ENCODE measurements at places on chromosomes 3 and 15.

GRCh38 chr3:135232226-135232625 lies 437.2 kb downstream of the EPHB1 start:
- DNase-seq: no peak

- DNase-seq: no peak
Observed at GRCh38 chr15:67862750-67863441, 23.1 kb upstream of the RNU6-1 start.

DNA sequence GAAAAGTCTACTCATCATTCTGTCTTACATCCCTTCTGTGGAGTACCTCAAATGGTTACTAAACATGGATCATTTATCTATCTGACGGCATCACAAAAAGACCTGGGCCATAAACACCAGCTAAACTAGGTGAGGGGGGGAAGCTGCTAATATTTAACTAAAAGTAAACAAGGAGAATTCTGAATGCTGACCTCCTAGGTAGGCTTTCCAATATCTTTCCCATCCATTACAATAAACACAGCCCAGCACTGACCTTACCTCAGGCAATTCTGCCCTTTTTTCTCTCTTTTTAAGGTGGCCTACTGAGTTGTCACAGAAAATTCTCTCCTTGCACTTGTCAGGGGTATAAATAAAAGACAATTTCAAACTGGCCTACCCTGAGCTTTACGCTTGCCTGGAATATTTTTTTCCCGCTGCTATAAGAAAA lies 33.1 kb downstream of the USF3 start:
- no peak for DNase-seq

DNA sequence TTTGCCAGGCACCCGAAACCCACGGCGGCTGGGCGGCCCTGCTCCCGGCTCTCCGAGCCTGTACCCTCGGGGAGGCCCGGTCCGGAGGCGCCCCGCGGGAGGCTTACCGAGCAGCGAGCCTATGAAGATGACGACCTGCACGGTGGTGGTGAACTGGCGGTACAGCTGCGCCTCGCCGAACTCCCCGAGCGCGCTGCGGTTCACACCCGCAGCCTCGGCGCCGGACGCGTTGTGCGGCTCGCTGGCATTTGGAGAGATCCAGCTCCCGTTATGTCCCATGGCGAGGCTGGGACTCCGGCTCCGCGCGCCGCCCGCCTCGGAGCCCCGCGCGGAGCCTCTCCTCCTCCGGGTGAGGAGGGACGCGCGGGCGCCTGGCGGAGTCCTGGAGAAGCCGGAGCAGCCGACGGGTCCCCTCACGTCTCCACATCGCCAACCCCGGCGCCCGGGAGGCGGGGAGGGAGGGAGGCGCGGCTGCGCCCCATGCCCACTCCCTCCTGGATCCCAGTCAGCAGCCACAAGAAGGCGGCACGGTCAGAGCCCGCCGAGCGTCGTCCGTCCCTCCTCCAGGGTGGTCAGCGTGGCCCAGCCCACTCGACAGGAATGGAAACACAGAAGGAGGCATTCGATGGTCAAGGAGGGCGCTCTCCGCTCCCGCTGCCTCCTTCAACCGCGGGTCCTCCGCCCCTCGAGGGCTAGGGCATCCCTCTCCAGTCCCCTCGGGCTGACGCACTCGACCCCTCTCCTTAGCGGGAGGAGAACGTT lies at the start of gene GPR176:
GPR176 (minus strand) TSS at position 519 of the 762 bp plus-strand sequence; CDS start at position 279, 240 bp downstream.
- peak; percentile 86 for DNase-seq

DNA sequence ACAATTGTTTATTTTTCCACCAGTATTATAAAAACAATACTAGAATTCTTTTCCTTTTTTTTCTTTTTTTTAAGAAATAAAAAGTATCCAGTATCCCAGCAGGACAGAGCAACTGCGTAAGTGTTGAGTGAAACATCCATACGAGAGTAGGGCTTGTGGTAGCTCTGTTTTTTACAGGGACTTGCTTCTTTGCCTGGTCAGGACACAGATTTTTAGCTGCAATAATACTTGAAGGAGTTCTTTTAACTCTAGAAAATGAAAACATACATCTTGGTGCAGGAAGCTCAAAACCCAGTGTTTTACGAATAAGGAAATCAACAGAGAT lies 297.7 kb upstream of the NR2E3 start:
- no peak for DNase-seq

DNA sequence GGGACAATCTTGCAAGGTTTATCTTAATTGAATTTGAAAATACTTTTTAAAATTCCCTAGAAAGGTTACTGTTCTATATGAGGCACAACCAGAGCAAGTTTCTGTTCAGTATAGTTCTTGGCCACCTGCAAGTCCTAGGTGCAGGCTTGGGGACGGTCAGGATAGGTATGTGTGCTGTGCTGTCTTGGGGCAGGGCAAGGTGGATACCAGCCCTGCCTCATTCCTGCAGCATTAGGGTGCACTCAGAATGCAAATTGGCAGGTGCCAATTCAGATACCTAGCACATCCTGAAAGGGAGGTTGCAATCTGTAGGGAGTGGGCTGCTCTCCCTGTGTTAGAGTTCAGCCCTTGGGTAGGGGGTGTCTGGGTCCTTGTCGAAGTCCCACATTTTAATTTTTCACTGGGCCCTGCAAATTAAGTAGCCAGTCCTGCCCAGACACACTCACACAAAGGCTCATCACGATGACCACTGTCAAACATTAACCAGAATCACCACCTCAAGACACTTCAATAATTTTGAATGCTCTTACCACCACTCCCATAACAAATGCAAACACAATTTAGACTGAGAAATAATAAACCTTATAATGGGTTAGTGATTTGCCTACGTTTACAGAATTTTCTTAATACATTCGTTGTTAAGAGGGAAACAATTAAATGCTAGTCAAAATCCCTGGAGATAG lies 838.0 kb upstream of the NR2F2 start:
- DNase-seq: no peak

GRCh38 chr3:13236557-13237173 lies 163.4 kb upstream of the IQSEC1 start:
- no peak for DNase-seq

DNA sequence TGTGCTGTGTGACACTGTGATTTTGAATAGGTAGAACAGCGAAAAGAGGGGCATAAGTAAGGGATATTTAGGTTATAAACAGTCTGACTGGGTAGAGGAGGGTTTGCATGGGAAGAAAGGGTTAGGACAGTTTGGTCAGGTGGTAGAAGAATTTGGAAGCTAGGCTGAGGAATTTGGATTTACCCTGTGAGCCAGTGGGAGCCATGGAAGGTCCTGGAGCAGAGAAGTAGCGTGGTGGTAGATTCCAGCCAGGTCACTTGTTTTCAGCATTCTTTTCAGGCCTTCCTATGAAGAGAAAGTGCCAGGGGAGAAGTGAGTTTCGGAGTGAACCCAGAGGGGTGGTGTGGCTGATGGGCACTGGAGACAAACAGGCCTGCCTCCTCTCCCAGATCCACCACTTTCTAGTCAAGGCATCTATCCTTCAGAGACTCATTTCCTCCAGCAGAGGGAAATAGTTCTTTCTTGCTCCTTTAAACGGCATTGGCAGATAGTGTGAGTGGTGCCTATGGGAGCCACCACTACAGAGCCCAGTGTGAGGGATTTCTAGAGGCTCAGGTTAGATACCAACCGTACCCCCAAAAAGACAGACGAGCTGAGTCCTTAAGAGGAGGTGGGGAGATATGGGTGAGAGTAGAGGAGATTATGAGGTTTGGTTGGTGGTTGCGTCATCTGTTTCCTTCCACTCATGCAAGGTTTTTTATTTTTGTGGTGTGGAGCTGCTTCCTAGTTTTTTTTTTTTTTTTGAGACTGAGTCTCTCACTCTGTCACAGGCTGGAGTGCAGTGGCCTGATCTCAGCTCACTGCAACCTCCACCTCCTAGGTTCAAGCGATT lies 21.2 kb downstream of the PXK start:
- DNase-seq: peak; percentile 57

DNA sequence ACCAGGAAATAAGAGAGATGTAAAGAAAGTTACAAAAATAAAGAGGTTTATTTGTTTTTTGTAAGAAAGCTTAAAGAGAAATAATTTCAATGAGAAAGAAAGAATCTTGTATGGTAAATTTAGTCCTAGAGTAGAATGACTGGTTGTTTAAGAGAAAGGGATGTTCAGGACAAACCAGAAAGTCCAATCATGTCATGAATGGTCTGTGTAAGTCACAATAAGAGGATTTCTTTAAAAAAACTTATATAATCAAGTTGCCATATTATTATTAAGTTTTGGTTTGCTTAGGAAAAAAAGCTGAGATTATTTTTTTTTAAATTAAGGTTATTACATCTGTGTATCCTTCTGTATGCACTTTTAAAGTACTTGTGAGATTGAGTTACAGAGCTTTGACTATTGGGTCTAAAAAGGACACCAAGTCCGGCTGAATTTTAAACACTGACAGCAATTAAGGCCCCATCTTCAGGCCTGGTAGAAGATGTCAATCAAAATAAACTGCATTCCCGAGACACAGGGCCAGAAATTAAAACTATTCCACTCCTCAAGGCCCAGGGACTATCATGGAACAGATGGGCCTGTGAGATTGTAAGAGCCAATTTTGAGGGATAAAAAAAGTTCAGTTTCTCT lies 12.2 kb downstream of the ERICH6 start:
- no peak for DNase-seq

- no peak for DNase-seq
Observed at GRCh38 chr15:100867433-100867832, 12.2 kb upstream of the ALDH1A3 start.

DNA sequence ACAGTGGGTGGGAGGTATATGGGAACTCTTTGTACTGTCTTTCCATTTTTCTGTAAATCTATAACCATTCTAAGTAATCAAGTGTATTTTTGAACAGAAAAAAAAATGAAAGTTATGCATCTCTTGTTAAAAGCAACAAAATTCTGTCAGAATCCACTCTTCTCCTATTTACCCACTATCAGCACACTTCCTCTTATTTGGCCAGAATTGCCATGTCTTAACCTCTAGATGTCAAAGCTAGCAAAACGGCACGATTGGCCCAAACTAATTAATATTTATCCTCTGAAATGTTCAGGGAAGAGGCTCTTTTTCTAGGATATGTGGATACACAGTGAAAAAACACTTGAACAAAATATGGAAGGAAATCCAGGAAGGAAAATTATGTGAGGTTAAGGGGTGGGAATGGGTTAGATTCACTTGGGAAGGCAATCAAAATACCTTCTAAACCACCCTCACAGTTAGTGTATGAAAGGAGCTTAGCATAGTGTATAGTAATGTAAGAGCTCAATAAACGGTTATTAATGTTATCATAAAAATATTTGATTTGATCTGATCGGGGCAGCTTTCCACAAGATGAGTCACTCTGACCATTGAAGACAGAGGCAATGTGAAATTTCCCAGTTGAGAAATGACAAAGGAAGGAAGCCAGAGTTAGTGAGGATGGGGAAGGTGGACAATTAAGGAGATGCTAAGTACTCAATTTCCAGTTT lies 20.1 kb upstream of the TGFBR2 start:
- DNase-seq: no peak

- DNase-seq: no peak
Observed at GRCh38 chr15:77818484-77819047, 185.9 kb upstream of the LINGO1 start.

- no peak for DNase-seq
Observed at GRCh38 chr3:102016417-102016816, 167.1 kb downstream of the NFKBIZ start.

DNA sequence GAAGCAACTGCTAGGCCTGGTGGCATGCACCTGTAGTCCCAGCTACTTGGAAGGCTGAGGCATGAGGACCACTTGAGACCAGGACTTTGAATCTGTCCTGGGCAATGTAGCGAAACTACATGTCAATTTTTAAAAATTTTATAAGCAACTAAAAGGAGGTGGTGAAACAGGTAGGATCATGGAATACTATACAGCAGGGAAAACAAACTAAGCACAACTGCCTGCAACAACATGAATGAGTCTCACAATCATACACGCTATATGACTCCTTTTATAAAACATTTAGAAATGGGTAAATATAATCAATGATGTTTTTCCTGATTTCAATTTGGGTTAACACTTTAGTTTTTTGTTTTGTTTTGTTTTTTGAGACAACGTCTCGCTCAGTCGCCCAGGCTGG lies 29.5 kb upstream of the CNBP start:
- no peak for DNase-seq

DNA sequence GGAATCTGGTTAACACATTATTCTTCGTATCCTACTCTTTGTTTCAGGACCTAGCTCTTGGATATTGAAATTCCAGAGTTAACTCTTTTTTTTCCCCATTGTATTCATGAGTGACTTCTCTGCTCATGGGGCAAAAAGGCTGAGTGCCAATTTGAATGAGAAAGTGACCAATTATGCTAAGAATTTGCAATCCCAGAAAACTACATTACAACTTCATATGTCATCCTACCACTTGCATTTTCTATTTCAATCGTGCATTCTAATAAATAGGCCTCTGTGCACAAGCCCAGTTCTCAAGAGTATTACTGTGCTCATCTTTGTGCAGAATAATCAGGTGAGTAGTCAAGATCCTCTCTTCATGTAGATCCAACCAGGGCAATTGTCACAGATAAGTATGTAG lies 537.8 kb downstream of the OTOL1 start:
- peak; percentile 52 for DNase-seq

- no peak for DNase-seq
Observed at GRCh38 chr15:81779181-81779580, 266.6 kb downstream of the MEX3B start.

DNA sequence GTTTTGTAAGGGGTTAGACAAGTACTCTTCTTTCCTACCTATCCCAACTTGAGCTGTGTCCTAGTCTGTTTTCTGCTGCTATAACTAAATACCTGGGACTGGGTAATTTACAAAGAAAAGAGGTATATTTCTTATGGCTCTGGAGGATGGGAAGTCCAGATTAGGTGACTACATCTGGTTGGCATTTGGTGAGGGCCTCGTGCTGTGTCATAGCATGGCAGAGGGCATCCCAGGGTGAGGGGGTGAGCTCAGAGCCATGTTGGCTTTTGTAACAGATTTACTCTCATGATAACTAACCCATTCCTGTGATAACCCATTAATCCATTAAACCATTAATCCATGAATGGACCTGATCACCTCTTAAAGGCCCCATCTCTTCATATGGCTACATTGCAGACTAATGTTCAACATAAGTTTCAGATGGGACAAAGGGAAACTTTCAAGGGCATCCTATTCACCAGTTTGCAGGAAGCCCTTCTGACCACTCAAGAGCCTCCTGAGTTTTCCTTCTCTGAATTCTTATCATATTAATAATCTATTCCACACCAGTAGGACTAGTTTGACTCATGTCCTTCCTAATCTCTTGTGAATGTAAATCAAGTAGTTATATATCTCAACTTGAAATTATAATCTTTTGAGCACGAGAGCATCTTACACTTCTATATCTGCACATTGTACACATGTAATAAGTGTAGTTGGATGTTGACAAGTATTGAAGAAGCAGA lies 185.7 kb upstream of the ZPLD1 start:
- DNase-seq: no peak

GRCh38 chr3:30606301-30607031 lies at the start of gene TGFBR2:
Gene TGFBR2, plus strand, starts transcription at chr3:30606601. Its CDS starts 283 bp downstream, at chr3:30606884.
- DNase-seq: peak; percentile 100

DNA sequence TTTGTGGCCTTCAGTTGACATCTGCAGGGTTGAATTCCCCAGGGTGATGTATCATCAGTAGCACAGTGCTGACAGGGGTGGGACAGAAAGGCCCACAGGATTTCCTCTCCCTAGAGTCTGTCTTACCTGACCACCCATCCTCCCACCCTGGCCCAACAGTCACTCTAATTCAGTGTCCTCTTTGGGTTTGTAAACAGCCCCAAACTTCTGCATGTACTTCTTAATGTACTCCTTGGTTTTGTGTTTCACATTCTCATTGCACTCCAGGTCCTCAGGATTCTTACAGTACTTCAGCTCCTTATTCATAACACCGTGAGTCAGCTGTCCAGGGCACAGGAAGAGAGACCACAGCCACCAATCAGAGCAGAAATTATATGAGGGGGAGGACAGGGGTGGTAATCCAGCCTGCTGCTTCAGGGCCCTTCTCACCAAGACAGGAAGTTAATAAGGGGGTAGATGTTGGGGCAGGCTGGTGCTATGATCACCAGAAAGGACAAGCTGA lies 37.5 kb downstream of the NBEAL2 start:
- peak; percentile 83 for DNase-seq

All from fibroblast of pulmonary artery (primary cell).